ENCODE measurements at places on chromosomes 4 and X. TPM values are rescaled to one million over a fixed set of nuclear protein-coding genes. Genes with fewer than 3 reads are reported as not detected.

Gene OTC
- 94.6 TPM for total RNA-seq

Gene HSFX4
- not detected for total RNA-seq

Gene BEX5
- not detected for total RNA-seq

Gene SPANXB1
- total RNA-seq: not detected

Gene BCOR
- 10.5 TPM for total RNA-seq

Measured in left lobe of liver (tissue), 2 donors.